GM12865 (cell line): ENCODE measurements at places on chromosomes 6 and 20.

DNA sequence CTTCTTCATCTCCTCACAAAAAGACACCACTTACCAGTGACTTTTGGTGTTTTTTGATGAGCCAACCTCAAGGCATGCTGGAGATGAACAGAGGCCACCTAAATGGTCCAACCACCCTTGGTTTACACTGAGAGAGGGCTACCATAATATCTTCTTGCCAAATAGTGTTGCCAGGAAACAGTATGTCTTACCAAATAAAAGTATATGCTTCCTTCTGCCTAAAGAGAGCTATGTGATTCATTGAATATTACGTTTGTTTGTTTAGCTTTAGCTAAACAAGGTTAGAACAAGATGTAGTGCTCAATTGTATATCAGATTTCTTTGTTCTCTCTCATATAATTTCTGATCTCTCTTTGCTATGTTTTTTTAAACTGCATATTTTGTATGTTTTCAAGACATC, 40.6 kb upstream of the BMP6 start:
- DNase-seq, result no peak

DNA sequence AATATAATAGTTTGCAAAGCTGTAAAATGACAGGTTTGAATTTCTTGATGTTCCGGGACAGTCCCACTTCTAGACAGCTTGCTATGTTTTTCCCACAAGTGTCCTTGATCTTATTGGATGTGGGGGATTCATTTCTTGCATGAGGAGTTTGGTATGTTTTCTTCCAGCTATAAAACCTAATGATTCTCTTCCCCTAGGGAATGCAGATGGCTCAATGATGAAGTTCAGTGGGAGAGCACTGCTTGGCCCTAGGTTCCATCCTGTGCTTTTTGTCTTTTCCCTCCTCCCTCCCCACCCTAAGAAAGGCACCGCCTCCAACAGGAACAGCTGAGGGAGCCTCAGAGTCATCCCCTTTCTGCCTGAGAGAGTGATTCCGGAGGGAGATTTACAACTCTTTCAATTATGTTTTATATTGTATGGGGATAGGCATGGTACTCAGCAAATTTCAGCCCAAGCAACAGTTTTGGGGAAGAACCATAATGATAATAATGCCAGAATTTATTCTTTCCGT, 149.2 kb downstream of the PHACTR1 start:
- DNase-seq, result no peak

DNA sequence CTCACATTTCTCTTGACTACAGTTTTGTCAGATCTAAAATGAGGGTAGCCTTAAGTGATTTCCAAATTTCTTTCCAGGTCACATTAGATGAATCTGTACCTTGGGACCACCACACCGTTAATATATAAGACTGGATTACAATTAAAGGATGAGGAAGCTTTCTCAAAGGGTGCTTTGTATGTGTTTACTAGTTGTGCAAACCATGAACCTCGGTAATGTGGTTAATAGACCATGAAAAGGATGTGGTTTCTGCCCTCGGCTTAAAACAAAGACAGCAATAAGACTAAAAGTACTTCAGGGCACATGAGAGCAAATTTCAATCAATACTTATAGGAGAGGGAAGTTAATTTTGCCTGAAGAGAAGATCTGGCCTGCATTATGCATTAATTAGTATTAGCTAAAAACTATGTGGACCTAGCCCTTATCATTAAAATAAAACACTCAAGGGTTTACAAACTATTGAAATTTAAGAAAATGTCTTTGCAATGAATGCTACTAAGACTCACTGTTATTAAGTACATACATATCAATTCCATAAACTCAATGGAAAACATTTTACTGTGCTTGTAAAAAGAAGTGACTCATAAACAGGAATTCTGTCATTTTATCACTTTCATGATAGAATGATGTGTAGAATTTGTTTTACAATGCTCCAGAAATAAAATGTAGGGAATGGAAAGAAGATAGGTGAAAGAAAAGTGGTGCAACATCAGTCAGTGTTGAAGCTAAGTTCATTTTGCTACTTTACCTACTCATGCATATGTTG, 936 bp upstream of the TMX4 start:
- DNase-seq, result peak; percentile 76

DNA sequence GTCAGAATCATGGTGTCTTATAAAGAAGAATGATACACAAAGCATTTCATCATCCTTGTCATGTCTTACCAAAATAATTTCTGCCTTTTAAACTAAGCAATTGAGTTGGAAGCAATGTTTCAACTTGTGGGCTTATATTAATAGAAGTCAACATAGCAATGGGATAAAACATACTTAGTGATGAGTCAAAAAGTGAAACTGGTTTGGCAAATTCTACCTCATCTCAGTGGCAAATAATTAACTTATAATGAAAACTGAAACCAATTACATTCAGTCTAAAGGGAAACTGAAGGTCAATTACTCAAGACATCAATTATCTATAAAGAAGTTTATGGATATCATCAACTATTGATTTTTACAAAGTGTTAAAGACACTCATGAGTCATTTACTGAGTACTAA, 463.8 kb downstream of the BMP2 start:
- DNase-seq, result no peak
